ENCODE measurements at places on chromosomes 16 and 17. TPM values are rescaled to one million over a fixed set of nuclear protein-coding genes. Genes with fewer than 3 reads are reported as not detected.

Gene TBX6
- 0.22 TPM for total RNA-seq

DNA sequence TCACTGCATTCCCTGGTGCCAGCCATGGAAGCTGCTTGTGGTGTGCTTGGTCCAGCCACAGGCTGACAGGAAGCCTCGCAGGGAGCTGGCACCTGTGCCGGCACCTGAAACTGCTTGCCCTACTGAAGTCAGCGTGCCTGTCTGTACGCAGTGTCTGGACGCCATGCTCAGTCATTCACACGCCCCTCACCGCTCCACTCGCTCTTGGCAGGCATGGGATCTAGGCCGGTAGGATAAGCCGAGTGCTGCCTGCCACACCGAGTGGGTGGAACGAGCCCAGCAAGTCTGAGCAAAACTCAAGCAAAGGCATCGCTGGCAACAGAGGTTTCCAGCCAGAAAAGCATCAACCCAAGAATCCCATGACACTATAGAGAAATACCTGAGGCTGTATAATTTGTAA is 350.6 kb downstream of the CDH11 start:
- DNase-seq = no peak

DNA sequence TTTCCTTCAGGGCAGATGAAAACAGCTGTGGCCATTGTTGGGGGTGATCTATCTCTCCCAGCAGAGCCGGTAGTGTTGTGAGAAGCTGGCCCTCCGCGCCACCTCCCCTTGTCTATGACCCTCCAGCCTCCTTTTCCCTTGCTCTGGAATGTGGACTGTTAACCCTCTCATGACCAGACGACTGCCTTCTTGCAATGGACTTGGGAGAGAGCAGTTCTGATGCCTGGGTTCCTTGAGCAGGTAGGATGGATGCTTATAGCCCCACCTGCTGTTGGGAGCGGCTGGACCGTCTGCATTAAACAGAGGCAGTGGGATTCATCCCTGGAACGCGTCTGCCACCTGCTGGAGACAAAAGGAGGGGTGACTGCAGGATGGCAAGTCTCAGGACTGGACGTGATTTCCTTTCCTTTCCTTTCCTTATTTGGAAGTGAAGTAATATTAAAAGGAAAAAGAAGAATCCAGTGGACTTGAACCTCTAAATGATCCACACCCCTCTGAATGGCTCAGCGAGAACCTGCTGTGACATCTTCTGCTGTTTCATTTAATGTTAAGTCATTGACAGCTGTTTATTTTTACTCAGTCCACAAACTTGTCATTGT is 1.8 kb upstream of the SOST start:
- DNase-seq = peak; percentile 63

Gene MT1G
- total RNA-seq = 0.87 TPM

Gene PRAC2
- total RNA-seq = not detected

Gene OSGIN1
- total RNA-seq = 0.60 TPM

Gene RPL38
- 919 TPM for total RNA-seq

DNA sequence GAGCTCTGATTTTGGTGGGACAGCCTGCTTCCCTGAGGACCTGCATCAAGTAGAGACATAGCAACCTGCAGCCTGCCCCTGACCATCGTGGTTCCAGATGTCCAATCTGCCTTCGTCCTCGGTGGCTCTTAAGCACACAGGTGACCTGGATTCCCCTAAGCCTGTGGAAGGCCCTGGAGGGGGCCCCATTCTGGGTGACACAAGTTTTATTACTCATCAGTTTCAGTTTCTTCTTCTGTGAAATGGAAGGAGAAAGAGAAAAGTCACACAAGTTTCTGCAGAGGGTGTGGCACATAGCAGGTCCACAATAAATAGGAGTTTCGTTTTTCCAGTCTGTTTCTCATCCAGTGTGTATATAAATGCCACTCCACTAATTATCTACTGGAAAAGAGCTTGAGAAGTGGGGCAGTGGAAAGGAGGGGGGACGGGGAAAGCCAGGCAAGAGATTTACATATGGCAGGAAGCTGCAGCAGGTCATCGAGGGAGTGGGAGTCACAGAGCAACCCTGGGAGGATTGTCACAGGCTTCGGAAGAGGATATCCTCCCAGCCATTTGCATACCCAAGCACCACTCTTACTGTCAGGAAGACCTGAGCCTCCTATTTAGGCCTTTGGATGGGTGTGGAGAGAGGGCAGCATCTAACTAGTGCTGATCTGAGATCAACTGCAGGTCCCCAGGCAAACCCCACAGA is 10.0 kb upstream of the NOS2 start:
- no peak for DNase-seq

DNA sequence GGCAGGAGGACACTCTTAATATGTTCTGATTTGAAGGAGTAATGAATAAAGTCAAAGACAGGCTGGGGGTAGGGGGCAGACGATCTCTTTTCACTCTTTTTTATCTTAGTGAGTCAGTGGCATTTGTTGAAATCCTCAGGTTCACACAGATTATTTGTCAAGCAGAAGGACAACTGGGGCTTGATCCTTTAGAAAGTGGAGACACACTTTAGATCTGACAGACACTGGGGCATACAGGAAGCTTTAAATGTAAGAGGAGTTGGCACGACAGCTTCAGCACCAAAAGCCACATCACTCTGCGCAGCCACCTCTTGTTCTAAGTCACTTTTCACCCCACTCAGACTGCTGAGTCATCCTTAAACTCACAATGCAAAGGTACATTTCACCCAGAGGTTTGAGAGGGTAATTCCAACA is 121.5 kb downstream of the STXBP4 start:
- peak; percentile 34 for DNase-seq

Gene HAGHL
- total RNA-seq = 15.5 TPM

Gene ITGB3
- 59.2 TPM for total RNA-seq

- peak; percentile 57 for DNase-seq
Measured at GRCh38 chr16:83539736-83540490, 267.9 kb upstream of the HSBP1 start.

Gene NLRC5
- 33.1 TPM for total RNA-seq

DNA sequence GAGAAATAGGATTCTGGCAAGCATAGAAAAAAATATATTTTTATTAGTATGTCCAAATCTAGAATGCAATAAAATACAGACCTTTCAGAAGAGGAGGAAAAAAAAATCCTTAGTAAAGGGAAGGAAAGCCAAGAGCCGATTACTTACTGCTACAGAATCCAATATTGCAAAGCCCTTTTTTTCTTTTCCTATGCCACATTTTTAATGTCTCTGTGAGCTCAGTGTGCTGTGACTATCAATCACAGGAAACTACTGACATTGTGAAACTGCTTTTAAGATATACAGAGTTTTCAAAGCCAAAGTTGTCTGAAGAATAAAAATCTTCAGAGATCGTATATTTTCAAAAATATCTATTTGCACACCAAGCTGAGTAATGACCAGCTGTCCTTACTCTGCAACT is 120.4 kb downstream of the CHD9NB start:
- no peak for DNase-seq

DNA sequence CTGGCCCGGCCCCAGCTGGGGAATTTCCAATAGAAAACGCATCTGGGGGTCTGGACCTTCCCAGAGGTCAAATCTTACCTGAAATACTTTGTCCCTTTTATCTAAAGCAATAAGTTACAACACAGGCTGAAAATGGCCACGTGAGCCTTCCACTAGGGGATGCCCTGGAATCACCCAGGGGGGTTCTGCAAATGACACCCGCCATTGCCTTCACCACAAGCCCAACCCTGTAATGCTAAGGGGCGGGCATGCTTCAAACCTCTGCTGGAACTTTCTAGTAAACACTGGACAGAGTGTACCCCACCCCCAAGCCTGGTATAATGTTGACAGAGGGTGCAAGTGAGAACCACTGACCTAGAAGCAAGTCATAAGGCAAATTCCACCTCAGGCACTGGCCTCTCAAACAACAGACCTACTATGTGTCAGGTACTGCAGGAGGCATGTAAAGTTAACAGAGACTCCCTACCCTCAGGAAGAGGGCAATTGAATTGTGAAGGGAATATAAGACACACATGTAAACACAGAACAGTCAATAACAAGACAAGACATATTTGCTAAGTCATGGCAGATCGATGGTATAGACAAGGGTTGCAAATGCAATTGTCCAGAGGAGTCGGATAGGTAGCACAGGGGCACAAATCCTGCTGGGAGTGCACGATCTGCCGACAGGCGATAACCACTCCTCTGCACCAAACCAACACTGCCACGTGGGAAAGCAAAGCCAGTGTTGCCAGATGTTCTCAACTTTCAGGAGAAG is 59.0 kb downstream of the ARHGAP17 start:
- no peak for DNase-seq

DNA sequence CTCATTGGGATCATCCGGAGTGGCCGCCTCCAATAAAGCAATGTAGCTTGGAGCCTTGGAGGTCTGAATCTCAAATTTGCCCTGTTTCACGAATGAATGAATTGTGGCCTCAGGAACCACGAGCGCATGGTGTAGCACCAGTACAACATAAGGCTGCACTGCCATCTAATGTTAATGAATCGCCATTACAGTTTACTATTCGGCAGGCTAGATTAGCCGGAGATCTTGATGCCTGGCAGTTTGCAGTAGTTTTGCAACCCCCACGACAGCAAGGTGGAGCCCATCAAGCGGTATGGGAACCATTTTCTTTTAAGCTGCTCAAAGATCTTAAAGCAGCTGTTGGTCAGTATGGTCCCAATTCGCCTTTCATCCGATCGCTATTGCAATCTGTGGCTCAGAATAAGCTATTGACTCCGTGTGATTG is 18.8 kb downstream of the ALOX15B start:
- DNase-seq = peak; percentile 53

Gene ADAP2
- total RNA-seq = 1.1 TPM

DNA sequence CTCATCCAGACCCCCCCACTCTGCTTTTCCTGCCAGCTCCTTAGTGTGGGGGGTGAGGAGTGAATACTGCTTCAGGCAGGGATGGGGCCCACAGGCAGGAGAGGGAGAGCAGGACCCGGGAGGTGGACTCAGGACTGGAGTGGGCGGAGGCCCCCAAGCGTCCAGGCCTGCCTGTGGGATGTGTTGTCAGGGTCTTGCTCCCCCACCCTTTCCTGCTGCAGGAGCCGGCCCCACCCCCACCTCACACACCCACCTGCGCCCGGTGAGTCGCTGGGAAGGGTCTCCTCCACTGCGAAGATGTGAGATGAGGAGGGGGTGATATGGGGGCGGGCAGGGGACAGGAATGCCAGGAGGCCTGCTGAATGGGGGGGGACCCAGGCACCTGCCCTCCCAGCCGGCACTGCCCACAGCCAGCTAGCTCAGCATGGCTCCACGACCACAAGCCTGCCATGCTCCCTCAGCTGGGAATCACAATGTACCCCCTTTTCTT is 1.1 kb downstream of the FAM171A2 start:
- DNase-seq = no peak

DNA sequence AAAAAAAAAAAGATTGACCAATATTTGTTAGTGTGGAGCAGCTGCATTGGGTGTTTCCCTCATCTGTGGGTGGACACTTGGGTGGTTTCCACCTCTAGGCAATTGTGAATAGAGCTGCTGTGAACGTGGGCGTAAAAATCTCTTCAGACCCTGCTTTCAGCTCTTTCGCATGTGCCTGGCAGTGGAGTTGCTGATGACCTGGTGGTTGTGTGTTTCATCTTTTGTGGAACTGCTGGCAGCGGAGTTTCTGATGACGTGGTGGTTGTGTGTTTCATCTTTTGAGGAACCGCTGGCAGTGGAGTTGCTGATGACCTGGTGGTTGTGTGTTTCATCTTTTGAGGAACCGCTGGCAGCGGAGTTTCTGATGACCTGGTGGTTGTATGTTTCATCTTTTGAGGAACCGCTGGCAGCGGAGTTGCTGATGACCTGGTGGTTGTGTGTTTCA is 21.4 kb downstream of the ZC3H18 start:
- DNase-seq = peak; percentile 73

- DNase-seq = no peak
Measured at GRCh38 chr17:45225964-45226530, 4.4 kb downstream of the FMNL1 start.

- DNase-seq = no peak
Measured at GRCh38 chr16:2437032-2437790, 8.0 kb downstream of the CCNF start.

DNA sequence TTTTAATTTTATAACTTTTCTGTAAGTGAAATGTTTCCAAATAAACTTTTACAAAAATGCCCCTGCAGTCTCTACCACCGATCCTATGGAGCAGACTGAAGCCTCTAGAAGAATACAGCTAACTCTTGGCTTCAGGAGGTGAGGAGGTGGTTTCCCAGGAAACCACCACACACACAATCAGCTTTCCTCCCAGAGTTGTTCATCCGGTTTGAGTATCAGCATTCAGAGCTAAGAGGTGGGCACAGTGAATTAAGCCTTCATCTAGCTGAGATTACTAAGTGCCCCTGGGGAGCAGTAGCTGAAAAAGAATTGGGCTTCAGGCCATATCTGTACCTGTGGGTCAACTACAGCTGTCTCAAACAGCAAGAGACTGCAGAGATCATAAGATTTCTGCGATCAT is 139.7 kb downstream of the AATF start:
- DNase-seq = no peak

Gene SMTNL2
- 0.18 TPM for total RNA-seq

GRCh38 chr17:67585077-67585602 is 132.6 kb upstream of the NOL11 start:
- no peak for DNase-seq

GRCh38 chr16:79918916-79919315 is 318.4 kb upstream of the MAF start:
- no peak for DNase-seq

- no peak for DNase-seq
Measured at GRCh38 chr17:42618442-42619150, 9.1 kb downstream of the TUBG1 start.

GRCh38 chr17:19670908-19671307 is 22.4 kb downstream of the ALDH3A2 start:
- no peak for DNase-seq

DNA sequence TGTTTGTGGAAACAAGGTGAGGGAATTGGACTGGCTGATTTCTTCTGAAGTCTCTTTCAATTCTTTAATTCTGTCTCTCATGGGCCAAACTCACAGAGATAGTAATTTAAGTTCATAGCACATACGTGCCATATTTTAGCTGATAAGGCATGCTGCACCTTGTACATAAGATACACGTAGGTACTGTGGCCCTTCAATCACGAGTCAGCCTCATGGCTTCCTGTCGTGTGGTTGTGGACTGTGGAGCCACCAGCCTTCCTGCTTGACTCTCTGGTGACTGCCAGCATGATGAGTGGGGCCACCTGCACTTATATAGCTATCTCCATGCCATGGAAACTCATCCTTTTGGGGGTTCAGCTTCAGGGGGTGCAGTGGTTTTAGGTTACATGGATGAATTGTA is 25.1 kb downstream of the KSR1 start:
- DNase-seq = no peak

- no peak for DNase-seq
Measured at GRCh38 chr17:73722165-73722564, 77.9 kb upstream of the SDK2 start.
